ENCODE measurements at places on chromosomes 5 and 9. TPM values are rescaled to one million over a fixed set of nuclear protein-coding genes. Genes with fewer than 3 reads are reported as not detected.

ZFP37 gene
- total RNA-seq: 3.5 TPM

CDC37L1 gene
- 31.2 TPM for total RNA-seq

ANKRD18A gene
- 51.7 TPM for total RNA-seq

IL9 gene
- not detected for total RNA-seq

PCA3 gene
- total RNA-seq: 0.39 TPM

NPR3 gene
- 3.2 TPM for total RNA-seq

RHOBTB3 gene
- 190 TPM for total RNA-seq

PCDHGA7 gene
- total RNA-seq: 12.7 TPM

CD180 gene
- total RNA-seq: 0.08 TPM

BASP1 gene
- total RNA-seq: 2.1 TPM

COL23A1 gene
- 5.0 TPM for total RNA-seq

SPINK6 gene
- total RNA-seq: not detected

CCDC127 gene
- total RNA-seq: 6.6 TPM

NXNL2 gene
- total RNA-seq: 2.8 TPM

PCDHGC4 gene
- 6.1 TPM for total RNA-seq

CCDC192 gene
- total RNA-seq: 7.8 TPM

- DNase-seq: peak; percentile 38
Observed at GRCh38 chr9:35605351-35606137, 482 bp downstream of the TESK1 start.

- DNase-seq: no peak
Observed at GRCh38 chr9:108967916-108968315, 33.7 kb downstream of the ABITRAM start.

GRCh38 chr5:73440262-73440661, 8.3 kb downstream of the FOXD1 start:
- DNase-seq: no peak

DNA sequence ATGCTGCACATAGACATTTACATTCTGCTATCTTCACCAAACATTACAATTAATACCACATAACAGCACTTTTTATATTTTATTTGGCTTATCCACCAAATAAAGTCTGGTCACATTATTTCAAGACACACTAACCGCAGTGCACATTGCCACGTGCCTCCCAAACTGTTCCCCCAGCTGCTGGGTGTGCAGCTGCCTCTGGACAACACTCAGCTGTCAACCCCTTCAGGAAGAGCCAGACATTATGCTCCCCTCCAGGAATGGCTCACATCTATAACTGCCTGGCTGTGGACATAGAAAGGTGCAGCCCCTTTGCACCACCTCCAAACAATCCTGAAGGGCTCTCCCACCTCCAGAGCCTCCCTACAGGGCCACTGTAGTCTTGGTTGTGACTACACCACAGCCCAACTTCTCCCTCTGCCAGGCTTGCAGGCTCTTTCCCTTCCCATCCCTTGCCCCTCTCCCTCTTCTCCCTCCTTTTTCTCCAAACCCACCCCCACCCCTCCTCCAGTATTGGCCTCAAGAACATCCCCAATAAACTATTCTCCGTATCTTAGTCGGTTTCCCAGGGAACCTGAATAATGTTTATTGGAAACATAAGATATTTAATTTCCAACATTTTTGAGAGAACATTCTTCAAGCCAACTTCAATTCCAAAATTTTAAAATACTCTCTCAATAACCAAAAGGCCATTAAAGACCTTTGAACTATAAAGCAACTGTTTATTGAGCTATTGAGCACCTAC, 372.3 kb downstream of the CTNND2 start:
- DNase-seq: no peak

DNA sequence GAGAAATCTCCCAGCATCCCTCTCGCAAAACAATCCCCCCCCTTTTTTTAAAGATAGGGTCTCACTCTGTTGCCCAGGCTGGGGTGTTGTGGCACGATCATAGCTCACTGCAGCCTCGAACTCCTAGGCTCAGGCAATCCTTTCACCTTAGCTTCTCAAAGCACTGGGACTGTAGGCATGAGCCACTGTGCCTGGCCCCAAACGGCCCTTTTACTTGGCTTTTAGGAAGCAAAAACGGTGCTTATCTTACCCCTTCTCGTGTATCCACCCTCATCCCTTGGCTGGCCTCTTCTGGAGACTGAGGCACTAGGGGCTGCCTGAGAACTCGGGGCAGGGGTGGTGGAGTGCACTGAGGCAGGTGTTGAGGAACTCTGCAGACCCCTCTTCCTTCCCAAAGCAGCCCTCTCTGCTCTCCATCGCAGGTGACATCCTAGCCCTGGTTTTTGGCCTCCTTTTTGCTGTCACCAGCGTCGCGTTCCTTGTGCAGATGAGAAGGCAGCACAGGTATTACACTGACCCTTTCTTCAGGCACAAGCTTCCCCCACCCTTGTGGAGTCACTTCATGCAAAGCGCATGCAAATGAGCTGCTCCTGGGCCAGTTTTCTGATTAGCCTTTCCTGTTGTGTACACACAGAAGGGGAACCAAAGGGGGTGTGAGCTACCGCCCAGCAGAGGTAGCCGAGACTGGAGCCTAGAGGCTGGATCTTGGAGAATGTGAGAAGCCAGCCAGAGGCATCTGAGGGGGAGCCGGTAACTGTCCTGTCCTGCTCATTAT, 6.8 kb downstream of the CA9 start:
- DNase-seq: no peak

- no peak for DNase-seq
Observed at GRCh38 chr5:122611406-122611805, 163.5 kb upstream of the SNX2 start.

GRCh38 chr5:140262839-140263238, 40.1 kb downstream of the PFDN1 start:
- DNase-seq: no peak

DNA sequence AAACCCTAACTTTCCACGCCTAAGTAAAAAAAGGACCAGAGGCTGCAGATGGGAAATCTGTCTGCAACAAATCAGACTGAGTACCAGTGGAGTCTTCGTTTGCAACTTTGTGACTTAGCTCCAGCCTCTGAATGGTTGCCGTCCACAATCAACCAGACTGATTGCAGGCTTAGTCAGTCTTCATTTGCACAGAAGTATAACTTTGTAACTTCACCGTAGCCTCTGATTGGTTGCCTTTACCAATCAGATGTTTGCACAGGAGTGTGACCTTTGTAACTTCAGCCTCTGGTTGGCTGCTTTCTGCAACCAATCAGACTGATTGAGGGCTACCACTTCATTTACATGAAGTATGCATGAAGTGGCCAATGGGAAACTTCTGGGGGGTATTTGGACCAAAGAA, 53.7 kb downstream of the TGFBR1 start:
- peak; percentile 52 for DNase-seq

GRCh38 chr5:14712666-14713065, 48.1 kb downstream of the OTULIN start:
- no peak for DNase-seq

DNA sequence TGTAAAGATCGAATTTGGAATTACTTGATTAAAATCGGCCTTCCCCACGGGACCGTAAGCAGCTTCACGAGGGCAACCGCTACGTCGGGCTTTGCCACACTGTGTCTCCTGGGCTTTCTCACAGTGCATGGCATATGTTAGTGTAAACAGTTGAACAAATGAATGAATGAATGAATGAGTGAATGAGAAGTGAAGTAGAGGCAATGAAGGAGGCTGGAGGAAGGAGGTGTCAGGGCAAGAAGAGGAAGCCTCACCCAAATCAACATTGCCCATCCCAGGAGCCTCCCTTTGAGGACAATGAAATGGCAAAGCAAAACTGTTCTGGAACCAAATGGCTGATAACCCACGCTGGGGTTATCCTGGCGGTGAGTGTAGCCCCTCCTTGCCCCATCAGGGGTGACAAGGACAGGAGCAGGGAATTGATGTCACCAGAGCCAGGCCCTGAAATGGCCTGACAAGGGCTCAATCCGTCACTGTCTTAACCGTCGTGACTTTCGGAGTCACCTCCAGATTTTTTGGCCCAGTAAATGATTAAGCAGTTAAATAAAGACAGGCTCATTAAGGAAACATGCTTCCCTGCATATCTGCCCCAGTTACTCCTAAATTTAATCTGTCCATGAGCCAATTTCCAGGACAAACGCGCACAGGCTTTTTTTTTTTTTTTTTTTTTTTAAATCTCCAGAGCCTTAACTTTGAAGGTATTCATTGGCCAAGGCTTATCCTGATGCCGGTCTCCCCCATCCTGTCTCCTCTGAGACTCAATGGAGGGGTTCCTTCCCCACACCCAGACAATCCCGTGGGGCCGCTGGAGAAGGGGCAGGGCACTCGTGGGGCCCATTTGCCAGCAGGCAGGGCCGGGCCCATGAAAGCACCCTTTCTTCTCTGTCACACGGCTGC, 88.4 kb upstream of the BOD1 start:
- no peak for DNase-seq

- no peak for DNase-seq
Observed at GRCh38 chr9:37287317-37287716, 135.2 kb upstream of the GRHPR start.

GRCh38 chr9:127424676-127424999, 456 bp downstream of the ZNF79 start:
- no peak for DNase-seq

DNA sequence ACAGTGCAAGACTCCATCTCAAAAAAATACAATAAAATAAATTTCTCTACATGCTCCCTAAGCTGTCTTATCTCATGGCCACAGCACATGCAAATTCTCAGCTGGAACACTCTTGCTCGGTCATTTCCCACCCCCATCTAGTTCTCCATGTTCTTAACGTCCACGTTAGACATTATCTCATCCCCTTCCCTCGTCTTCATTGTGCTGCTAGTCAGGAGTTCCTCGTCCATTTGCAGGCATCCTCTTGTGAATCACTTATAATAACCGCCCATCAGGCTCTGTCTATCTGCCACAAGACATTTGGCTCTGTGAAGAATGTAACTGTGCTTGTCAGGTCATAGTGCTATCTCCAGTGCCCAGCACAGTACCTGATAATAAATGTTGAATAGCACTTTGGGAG, 32.9 kb upstream of the GOLGA1 start:
- DNase-seq: no peak

DNA sequence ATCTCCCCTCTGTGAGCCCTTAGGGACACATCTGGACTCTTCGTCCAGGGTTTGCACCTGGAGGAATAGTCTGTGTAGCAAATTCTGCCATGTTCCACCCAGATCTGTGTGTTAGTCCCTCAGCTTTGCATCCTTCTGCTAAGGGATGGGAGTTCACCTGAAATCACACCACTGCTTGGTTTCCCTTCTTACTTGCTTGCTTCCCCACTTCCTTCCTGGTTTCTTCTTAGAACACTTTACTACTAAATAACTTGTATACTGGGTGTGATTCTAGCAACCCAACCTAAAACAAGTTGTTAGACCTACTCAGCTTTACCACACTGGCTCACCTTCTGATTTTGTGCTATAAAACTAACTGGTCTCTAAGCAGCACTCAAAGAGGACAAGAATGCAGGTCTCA, 202.6 kb upstream of the MAP3K1 start:
- DNase-seq: no peak

GRCh38 chr5:157651623-157652376, 438 bp downstream of the SOX30 start:
- DNase-seq: peak; percentile 88

DNA sequence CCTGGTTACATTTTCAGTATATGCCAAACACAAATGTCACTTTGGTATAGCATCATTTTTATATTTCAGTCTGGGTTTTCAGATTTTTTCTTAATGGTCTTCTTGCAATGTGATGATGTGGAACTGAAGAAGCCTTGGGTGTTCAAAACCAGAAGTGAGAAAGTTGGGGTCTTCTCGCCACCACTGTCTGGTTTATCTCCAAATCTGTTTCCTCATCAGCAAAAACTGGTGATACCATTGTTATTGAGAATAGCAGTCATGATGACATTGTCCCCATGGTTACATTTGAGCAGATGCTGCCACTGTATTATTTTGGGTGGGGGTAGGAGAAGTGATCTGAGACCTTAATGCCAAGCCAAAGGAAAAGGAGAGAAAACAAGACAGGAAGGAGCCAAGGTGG, 85.9 kb upstream of the MAP3K1 start:
- DNase-seq: no peak

DNA sequence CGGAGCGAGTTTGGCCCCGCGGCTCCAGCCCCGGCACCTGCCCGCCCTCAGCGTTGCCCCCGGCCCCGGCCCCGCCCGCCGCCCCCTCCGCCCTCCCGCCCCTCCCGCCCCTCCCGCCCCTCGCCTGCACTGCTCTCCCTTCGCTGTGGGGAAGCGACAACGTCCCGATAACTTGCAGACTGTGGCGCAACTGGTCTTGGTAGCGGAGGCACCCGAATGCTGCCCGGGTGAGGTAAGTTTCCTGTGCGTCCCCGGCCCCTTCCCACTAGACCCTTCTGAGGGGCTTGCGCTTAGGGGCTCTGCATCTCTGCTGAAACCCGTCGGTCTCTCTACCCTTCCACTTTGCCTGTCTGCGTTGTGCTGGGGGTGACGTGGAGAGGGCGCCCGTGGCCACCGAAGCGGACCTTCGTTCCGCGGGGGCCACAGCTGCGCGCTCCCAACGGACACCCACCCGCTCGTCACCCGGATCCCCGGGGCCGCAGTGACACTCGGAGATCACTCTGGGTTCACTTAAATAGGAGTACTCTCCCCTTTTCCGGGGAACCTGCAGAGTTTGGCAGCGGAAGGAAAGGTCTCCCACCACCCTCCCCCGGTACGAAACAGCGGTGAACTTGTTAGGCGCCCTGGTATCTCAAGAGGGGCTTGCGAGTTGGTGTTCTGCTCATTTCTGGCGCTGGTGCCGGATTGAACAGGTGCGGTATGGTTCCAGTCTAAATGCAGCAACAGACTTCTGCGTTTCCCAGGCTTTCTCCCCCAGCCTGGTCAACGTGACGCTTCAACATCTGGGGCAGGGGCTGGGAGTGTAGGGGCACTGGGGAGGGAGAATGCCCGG, 707 bp downstream of the PIP5K1B start:
- DNase-seq: peak; percentile 48

GRCh38 chr5:172574871-172575223, 66.2 kb upstream of the NEURL1B start:
- no peak for DNase-seq

GRCh38 chr5:109452661-109453060, 42.9 kb upstream of the PJA2 start:
- DNase-seq: no peak

DNA sequence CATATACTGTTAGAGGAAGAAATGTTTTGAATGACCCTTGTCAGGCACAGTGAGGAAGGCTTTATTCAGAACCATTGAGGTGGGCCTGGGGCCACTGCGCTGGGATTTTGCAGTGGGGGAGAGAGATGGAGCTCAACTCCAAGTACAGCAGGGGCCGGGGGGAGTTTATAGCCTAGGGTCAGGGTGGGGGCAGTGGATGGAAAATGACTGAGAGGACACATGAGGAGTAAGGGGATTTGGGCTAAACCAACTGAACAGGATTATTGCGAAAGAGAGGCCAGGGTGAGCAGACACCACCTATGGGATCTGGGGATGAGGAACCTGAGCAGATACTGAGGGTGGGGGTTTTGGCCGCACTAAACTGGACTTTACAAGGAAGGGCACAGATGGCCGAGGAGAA, 6.3 kb downstream of the CEP72 start:
- DNase-seq: no peak

GRCh38 chr9:6632516-6633183, 12.9 kb downstream of the GLDC start:
- no peak for DNase-seq

GRCh38 chr5:163718272-163718671, 212.9 kb downstream of the MAT2B start:
- DNase-seq: no peak

GRCh38 chr5:1268666-1269065, 26.2 kb downstream of the TERT start:
- DNase-seq: no peak

- DNase-seq: no peak
Observed at GRCh38 chr9:14198047-14198840, 115.7 kb downstream of the NFIB start.

GRCh38 chr9:89564346-89564878, 40.4 kb upstream of the GADD45G start:
- no peak for DNase-seq
